ENCODE measurements at places on chromosomes 1 and 21. TPM values are rescaled to one million over a fixed set of nuclear protein-coding genes. Genes with fewer than 3 reads are reported as not detected.

The DDX59 gene
- total RNA-seq, result 14.8 TPM

The GREM2 gene
- total RNA-seq, result 0.63 TPM

The SLFNL1 gene
- 0.60 TPM for total RNA-seq

The GBP1 gene
- total RNA-seq, result 11.0 TPM

The CRP gene
- total RNA-seq, result not detected

The XKR8 gene
- total RNA-seq, result 3.4 TPM

The PAPPA2 gene
- 2.8 TPM for total RNA-seq
